ENCODE measurements at places on chromosomes 7 and 10.

DNA sequence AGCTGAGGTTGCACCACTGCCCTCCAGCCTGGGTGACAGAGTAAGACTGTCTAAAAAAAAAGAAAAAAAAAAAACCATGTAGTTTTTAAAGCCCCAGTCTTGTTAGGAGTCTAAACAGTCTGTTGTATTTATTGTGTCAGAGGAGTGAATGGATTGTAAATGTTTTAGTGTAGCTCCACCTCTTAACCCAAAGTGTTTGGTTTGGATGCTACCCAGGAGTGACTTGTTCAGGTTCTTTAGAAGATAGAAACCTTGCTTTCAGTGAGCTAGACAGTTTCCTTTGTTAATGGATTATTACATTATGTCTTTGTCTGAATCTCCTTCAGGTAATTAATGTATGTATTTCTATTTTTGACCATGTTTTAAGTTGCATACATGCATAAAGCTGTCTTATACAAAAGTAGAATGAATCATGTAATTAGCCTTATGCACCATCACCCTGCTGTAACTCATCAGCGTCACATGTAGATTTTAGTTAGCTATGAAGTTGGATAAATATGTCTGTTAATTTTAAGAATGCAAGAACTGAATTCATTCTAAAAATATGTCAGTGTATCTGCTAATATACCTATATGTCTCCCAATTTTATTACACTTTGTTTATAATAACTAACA is 97.7 kb downstream of the TAF3 start:
- peak; percentile 28 for DNase-seq

- no peak for DNase-seq
Measured at GRCh38 chr7:55563596-55564325, 8.5 kb downstream of the VOPP1 start.

DNA sequence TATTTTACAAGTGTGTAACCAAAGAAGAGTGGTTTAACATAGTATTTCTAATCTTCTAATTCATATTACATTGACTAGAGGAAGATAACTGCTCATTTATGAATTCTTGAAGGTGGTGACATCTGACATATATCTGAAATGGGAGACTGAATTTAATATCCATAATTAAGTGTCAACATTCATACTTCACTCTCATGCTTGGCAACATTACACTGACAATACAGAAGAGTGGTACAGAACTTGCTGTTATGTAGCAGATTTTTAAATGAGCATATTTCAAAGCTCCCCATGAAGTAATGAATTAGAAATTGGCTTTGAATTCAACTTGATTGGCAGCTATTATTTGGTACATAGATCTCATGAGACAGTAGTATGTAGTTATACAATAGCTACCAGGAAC is 125.8 kb upstream of the POT1 start:
- DNase-seq, result no peak

DNA sequence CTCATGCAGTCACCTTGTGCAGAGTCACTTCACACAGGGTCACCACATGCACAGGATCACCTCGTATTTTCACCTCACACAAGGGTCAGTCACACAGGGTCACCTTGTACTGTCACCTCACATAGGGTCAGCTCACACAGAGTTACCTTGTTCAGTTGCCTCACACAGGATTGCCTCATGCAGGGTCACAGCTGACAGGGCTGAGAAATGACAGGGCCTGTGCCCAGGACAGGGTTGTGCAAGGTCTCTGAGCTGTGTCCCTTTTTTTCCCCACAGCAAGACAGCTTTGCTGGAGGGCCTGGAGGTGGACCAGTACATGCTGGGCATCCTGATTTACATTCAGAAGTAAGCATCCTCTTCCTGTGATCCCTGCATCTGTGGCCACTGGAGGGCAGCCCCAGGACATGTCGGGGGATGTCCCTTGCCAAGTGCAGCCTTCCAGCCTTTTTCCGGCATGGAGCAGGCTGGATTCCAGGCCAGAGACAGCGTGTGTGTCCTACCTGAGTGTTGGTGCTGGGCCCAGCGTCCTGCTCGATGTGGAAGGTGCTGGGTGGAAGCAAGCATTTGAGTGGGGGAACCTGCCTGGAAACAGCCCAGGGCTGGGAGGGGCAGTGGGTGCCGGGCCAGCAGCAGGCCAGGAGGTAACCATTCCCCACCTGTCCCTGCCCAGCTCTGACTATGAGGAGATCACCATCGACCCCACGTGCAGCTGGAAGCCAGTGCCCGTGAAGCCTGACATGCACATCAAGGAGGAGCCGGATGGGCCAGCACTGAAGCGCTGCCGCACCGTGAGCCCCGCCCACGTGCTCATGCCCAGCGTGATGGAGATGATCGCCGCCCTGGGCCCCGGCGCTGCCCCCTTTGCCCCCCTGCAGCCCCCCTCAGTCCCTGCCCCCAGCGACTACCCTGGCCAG is 16.3 kb downstream of the ZMIZ2 start:
- no peak for DNase-seq

GRCh38 chr7:141495057-141495456 is 56.2 kb upstream of the AGK start:
- DNase-seq, result no peak

GRCh38 chr7:33961948-33962347 is 56.6 kb downstream of the BMPER start:
- peak; percentile 85 for DNase-seq

Data from fibroblast of skin of right quadriceps (primary cell).